Glomerular endothelial cell (primary cell): ENCODE measurements at places on chromosomes 3 and 15. TPM values are rescaled to one million over a fixed set of nuclear protein-coding genes. Genes with fewer than 3 reads are reported as not detected.

NTRK3 gene
- total RNA-seq = 0.41 TPM in 1 of 2 replicates, not detected in the other

RLBP1 gene
- not detected in 2 replicates for total RNA-seq

TAGLN3 gene
- 0.76 and 2.8 TPM in 2 replicates for total RNA-seq

CPNE9 gene
- total RNA-seq = not detected in 2 replicates

EFHB gene
- total RNA-seq = not detected in 2 replicates

CSPG4 gene
- 3.0 and 15.6 TPM in 2 replicates for total RNA-seq

VWA5B2 gene
- 0.19 and 1.3 TPM in 2 replicates for total RNA-seq

MESP1 gene
- total RNA-seq = 0.58 and 1.5 TPM in 2 replicates

TCAIM gene
- 25.8 and 41.0 TPM in 2 replicates for total RNA-seq

NPAP1 gene
- not detected in 2 replicates for total RNA-seq

CD80 gene
- total RNA-seq = not detected in 2 replicates

CLDN11 gene
- total RNA-seq = 111 and 158 TPM in 2 replicates
